ENCODE measurements at places on chromosomes 2 and 18.
A peak's percentile ranks its signal among the peaks of the same experiment; 100 is the strongest.

GRCh38 chr2:9565436-9566153 is 10.0 kb upstream of the ADAM17 start:
- peak; percentile 88 for DNase-seq

GRCh38 chr18:70337139-70337972 is 48.5 kb downstream of the SOCS6 start:
- peak; percentile 85 for DNase-seq

- no peak for DNase-seq
Measured at GRCh38 chr2:168433527-168433926, 22.5 kb upstream of the CERS6 start.

DNA sequence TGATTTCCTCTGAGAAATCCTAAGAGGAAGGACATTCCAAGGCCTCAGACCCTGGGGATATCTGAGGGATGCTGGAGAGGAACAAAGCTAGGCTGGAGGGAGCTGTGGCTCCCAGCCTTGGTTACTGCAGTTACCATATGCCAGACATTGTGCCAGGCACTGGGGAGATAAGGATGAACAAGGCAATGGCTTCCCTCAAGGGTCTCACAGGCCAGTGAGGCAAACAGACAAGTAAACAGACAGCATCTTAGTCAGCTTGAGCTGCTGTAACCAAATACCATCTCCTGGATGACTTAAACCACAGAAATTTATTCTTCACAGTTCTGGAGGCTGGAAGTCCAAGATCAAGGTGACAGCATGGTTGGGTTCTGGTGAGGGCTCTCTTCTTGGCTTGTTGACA is 91.8 kb downstream of the SKA1 start:
- DNase-seq = no peak

DNA sequence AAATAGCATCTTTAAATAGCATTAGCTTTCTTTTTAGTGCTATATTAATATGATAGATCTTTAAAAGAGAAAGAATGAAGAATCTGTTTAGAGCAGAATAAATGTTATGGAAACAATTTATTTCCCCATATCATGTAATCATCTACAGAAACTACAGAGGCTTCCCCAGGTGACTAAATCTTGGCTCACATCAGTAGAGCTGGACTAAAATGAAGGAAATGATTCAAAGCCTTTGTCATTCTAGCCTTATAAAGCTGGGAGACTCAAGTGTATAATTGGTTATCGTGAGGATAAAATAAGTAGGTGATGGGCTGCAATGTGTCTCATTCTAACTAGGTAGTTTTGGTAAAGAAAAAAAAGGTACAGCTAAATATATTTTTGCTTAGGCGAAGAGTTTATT is 83.2 kb upstream of the UNC80 start:
- no peak for DNase-seq

GRCh38 chr18:22525313-22525712 is 107.6 kb upstream of the CTAGE1 start:
- no peak for DNase-seq

- DNase-seq = no peak
Measured at GRCh38 chr2:181770150-181770549, 89.8 kb upstream of the NEUROD1 start.

- no peak for DNase-seq
Measured at GRCh38 chr2:108611021-108611420, 76.8 kb downstream of the LIMS1 start.

DNA sequence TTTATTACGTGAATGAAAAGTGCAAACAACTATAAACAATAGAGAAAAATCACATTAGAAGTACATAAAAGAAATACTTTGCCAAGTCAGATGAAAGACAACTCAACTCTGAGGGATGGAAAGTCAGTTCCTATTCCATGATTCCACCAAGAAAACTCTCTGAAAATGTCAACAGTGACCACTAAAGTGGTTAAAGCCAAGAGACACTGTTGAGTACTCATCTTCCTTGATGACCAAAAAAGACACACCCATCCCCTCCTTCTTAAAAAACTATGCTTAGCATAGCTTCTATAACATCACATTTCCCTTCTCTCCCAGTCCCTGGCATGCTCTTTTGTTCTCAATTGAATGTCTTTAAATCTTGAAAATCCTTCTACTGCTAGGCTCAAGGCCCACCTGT is 160.0 kb downstream of the TCF4 start:
- DNase-seq = peak; percentile 43

DNA sequence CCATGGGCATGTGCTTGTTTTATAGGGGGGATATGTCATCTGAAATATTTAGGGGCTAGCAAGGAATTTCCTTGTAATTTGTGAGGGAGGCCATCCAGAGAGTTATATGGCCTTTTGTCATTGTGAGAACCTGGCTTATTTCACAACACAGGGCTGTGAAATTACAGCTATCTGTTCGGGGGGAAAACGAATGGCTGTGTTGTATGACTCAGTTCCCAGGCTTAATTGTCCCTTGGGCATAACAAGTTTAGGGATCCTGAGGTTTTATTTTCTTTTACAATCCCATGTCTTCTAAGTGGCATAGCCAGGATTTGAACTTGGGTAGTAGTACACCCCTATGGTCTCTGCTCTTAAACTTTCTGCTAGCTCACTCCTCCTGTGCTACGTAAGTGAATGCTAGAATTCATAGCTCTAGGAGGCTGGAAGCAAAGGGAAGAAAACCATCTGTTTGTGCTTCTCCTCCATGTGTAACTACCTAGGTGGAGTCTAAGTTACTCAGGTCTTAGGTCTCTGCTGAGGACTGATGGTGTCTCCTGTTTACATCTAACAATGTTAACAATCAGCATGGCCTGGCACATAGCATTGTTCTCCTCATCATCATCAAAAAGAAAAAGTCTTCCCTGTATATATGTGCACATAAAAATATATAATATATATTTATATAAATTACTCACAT is 53.8 kb downstream of the SKA1 start:
- no peak for DNase-seq

DNA sequence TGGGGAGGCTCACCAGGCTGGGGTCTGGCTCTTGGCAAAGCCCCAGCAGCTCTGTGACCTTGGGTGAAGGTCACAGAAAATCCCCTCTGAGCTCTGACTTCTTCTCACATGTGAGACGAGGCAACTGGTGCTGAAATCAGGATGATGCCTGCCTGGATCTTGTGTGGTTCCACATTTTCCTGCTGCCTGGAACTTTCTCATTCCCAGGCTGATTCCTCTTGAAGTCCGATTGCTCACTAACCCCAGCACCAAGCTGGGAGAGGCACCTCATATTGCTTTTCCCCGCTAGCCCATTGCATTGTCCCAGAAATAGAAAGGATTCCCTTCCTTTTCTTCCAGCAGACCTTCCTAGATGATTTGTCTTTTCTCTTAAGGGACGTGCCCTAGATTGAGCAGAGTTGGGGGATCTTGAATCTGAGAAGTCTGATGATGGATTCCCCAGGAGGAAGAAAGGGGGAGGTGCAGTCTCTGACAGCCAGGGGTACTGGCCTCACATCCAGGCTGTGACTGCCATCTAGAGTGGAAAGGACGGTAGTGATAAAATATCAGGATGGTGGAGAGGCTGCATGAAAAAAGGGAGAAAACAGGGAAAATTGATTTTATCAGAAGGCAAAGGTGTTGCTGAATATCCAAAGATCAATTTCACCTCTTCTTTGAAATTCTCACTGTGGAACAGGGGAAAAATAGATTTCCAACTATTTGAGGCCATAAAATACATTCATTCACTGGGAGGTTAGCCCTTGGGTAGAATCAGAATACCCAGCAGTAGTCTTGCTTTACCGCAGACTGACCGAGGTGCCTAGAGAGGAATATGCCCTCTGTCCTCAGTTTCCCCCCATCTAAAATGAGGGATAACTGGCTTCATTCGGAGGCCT is 96.3 kb downstream of the FAM210A start:
- peak; percentile 61 for DNase-seq

DNA sequence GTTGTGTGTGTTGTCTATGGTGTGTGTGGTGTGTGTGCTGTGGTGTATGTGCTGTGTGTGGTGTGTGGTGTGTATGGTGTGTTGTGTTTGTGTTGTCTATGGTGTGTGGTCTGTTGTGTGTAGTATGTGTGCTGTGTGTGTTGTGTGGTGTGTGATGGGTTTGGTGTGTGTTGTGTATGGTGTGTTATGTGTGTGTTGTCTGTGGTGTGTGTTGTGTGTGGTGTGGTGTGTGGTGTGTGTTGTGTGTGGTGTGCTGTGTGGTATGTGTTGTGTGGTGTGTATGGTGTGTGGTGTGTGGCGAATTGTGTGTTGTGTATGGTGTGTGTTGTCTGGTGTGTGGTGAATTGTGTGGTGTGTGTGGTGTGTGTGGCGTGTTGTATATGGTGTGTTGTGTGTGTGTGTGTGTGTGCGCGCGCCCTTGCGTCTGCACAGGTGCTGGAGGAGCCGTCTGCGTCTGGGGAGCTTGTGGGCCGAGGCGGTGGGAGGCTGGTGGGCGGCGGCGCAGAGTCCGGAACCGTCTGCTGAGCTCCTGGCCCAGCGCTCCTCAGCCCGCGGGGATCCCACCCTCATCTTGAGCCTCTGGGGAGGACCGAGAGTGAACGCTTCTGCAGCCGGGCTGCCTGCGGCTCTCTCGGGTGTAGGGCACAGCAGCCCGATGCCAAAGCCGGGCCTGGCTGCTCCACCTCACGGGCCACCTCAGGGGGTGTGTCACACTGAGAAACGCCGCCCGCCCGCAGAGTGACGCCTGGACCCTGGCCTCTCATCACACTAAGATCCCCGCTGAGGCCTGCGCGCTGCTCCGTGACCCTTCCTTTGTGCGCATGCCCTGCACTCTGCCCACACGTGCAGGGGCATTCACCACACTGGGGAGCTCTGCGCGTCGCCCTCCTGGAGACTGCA is 8.8 kb upstream of the ADI1 start:
- no peak for DNase-seq

DNA sequence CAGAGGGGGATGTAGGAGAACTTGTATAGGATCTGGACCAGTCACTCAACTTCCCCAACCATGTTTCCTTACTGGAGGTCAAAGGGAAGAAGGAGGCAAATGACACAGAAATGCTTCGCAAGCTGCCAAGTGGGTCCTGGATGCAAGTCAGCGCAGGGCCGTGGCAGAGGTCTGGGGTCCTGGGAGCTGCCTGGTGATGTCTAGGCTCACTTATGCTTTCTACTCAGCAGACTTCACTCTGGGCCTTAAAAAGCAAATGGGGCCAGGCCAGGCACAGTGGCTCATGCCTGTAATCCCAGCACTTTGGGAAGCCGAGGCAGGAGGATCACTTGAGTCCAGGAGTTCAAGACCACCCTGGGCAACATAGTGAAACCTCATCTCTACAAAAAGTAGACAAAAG is 19.9 kb downstream of the HS1BP3 start:
- DNase-seq = no peak

DNA sequence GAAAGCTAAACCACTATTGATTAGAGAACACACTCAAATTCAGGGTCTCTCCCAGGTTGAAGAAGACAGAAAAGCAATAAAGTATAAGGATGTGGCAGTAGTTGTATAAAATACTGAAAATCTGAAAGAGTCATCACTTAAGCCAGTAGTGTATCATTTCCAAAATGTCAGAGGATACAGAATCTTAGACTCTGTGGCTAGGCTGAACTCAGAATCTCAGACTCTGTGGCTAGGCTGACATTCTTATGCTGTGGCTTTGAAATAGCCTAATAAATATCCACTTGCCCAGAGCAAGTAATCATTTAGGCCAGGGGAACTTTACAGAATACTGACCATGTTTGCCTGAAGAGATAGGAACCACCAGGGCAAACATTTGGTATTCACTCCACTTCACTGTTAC is 13.1 kb downstream of the MCFD2 start:
- DNase-seq = no peak

GRCh38 chr2:8234757-8235374 is 447.0 kb upstream of the ID2 start:
- no peak for DNase-seq

DNA sequence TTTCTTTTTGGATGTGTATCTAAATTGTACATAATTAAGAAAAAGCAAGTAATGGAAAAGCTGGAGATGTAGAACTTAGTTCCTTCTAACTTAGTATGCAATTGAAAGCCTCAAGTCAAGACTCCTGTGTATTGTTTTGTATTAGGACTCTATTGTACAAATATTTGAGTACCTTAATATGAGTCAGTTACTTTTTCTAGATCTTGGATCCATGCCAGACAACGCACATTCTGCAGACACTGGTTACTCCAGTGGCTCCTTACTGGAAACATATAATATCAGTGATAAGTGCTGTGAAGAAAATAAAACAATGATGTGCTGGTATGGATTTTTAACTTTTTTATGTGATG is 1.5 kb downstream of the SLC39A10 start:
- peak; percentile 81 for DNase-seq

DNA sequence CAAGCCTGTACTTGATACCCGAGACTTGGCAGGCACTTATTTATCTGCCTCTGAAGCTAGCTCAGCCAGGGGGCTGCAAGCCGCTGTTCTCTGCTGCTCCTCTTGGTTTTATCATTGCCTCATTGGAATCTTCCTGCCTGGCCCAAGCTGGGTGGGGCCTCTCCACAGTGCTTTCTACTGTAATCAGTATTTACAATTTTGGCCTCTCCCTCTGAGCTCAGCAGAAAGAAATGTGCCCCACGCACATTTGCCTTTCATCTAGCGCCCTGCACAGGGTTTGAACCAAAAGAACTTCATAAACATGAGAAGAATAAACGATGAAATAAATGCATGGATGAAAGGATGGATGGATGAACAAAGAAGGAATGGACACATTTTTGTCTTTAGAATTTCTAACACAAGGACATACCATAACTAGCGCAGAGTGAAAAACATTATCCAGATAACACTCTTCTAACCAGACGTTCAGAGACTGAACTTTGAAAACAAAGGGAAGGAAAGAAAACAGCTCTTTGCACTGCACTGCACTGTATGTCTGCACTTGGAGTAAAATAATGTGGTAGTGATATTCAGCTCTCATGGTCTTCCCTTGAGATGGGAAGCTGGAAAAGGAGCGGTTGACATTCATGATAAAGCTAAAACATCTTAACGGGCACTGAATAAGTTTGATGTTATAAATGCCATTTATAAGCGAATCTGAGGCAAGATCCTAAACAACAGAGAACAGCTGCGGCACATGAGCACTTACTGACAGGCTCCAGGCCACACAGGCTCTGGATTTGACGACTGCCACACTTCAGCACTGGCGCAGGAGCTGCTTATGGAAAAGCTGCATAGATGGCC is 86.8 kb upstream of the SP3 start:
- DNase-seq = peak; percentile 72

DNA sequence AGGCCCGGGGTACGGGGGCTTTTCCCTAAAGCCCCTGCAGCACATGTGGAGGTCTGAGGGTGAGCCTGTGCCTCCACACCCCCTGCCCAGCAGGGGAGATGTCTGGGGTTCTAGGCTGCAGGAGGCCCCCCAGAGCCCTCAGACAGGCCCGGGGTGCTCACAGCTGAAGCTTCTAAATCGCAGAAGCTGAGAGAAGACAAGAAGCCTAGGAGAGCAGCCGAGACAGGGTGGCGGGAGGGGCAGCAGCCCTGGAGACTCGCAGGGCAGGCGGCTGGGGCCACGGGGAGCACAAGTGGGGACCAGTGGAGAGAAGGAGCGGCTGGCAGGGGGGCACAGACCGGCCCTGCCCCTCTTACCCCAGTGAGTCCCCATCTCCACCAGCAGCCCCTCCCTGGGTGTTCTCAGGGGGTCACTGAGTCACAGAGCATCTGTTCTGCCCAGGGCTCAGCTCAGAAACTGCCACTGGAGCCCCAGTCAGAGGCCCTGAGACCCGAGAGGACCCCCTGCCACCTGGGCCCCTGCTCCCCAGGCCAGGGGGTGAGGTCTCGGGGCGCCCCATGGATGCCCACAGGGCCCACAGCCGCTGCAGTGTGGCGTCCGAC is 26.1 kb downstream of the GPC1 start:
- DNase-seq = no peak

- peak; percentile 61 for DNase-seq
Measured at GRCh38 chr18:7272311-7273049, 41.6 kb downstream of the LRRC30 start.

Data from fibroblast of skin of abdomen (primary cell).